CD14-positive monocyte (primary cell): ENCODE measurements at places on chromosomes 6 and 20.

DNA sequence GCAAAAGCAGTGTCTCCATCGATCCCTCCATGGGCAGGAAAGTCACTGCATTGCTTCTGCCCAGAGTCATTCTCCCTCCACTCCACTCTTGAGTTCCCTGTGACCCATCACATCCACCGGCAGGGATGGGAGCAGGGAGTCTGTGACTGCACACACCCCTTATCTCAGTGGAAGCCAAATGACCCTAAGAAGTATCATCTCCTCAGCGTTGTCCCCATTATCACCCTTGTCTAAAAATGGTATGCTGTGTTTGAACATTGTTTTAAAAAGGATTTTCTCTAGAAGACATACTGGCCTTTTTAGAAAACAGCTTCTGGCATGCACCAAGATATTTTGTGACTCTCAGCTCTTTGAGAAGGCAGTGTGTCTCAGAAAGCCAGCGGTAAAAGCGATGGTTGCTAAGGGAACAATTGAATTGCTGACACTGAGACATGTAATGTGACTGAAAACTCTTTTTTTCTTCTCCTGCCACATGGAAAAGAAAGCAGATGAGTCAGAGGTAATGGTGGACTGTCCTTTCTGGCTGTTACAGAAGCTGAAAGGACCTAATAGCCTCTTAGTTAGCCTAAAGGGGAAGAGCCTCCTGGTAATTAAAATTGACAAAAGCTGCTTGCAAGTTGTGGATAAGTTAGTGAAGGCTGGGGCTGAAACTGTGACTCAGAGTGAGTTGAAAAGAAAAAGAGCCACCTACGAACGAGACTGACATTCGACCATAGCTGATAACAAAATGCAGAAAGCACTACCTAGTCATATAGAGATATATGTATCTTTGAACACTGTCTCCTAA, 120.5 kb downstream of the MAP3K7 start:
- no peak overlapping the region for H3K4me3 ChIP-seq
- no peak for DNase-seq
- no peak overlapping the region for H3K27ac ChIP-seq
- H3K36me3 ChIP-seq: no peaks in the 10 kb centered on the region
- H3K27me3 ChIP-seq: no peaks in the 10 kb centered on the region
- H3K4me1 ChIP-seq: no peaks in the 10 kb centered on the region

DNA sequence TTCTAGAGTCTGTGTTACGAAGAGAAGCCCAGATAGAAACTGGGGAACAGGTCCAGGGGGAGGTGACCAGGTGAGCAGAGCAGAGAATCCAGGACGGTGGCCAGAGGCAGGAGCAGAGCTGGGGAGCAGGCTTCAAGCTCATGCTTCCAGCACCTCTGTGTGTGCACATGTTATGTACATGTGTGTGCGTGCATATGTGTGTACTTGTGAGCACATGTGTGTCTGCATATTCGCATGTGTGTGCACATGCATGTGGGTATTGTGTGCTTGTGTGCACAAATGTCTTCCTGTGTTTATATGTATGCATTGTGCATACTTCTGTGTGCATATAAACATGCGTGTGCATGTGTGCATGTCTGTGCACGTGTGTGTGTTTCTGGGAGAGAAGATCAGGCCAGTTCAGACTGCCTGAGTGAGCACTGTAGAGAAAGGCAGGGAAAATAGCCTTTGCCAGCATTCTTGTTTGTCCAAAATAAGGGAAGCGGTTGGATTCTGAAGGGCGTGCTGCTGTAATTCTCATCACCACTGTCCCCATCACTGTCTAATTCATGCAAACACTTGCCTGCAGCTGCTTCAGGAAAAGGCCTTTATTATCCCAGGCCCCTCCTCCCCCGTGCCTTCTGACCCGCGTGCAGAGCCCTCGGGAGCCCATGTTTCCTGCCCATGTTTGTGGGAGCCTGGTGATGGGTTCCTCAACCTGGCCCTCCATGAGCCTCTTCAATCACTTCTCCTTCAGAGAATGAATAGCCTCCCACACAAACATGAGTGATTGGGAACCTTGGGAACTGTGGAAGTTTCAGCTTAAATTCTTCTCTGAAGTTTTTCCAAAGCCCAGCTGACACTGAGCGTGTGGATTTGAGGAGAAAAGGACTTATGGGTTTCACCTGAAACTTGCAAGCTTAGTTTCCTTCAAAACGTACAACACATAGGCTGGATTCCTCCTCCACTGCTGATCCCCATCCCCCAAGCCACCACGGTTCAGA, 161.7 kb upstream of the AFDN start:
- no peaks in the 10 kb centered on the region for H3K4me1 ChIP-seq
- no peak overlapping the region for H3K4me3 ChIP-seq
- H3K27ac ChIP-seq: no peak overlapping the region
- H3K27me3 ChIP-seq: no peaks in the 10 kb centered on the region

GRCh38 chr20:62477669-62478455, 2.1 kb upstream of the GATA5 start:
- H3K4me3 ChIP-seq: no peak overlapping the region
- no peaks in the 10 kb centered on the region for H3K4me1 ChIP-seq
- no peaks in the 10 kb centered on the region for H3K36me3 ChIP-seq

DNA sequence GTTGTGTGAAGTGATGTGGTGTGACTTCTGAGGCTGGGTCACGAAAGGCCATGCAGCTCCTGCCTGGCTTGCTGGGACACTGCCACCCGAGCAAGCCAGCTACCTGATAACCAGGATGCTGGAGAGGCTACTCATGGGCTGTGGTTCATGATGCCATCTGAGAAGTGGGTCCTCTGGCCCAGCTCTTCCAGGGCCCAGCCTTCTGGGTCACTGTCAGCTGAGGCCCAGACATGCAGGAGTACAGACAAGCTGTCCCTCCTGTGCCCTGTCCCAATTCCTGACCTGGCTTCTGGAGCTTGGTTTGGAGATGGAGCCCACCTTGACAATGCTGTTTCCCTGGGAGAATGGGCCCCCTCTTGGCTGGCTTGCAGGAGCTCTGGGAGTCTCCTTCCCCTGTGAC, 87.0 kb downstream of the DHX35 start:
- H3K27ac ChIP-seq: no peak overlapping the region
- H3K4me3 ChIP-seq: no peak overlapping the region
- H3K27me3 ChIP-seq: no peaks in the 10 kb centered on the region
- no peak for DNase-seq
- H3K4me1 ChIP-seq: peaks cover 13% of the 10 kb centered on the region

- no peaks in the 10 kb centered on the region for H3K27me3 ChIP-seq
- no peaks in the 10 kb centered on the region for H3K4me1 ChIP-seq
- DNase-seq: no peak
- H3K27ac ChIP-seq: no peak overlapping the region
Observed at GRCh38 chr20:39089029-39089428, 126.9 kb downstream of the DHX35 start.

GRCh38 chr6:3233904-3234303, 6.5 kb upstream of the TUBB2B start:
- no peak overlapping the region for H3K4me3 ChIP-seq
- no peak overlapping the region for H3K27ac ChIP-seq

DNA sequence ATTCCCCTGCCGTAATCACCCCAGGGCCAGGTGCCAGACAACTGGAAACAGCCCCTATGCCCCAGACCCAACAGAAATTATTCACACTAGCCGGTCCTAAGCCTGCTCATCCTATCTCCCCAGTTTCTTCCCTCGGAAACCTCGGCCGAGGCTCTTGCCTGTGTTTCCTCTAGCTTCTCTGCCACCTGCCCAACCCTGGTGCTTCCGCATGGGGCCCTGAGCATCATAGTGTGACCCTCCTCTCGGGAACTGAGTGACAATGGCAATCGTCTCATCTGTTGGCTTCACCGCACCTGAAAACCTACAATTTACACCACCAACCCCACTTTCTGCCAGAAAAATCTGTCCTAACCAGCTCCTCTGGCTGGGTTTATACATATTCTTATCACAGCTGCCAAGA, 257.3 kb downstream of the SOD2 start:
- DNase-seq: no peak
- H3K36me3 ChIP-seq: no peaks in the 10 kb centered on the region
- H3K27ac ChIP-seq: no peak overlapping the region
- H3K4me1 ChIP-seq: no peaks in the 10 kb centered on the region
- H3K4me3 ChIP-seq: no peak overlapping the region

- DNase-seq: no peak
- no peaks in the 10 kb centered on the region for H3K36me3 ChIP-seq
- H3K4me3 ChIP-seq: no peak overlapping the region
- H3K27me3 ChIP-seq: no peaks in the 10 kb centered on the region
- no peak overlapping the region for H3K27ac ChIP-seq
- H3K4me1 ChIP-seq: peaks cover 32% of the 10 kb centered on the region
Observed at GRCh38 chr6:159831373-159831679, 31.2 kb downstream of the PNLDC1 start.
